ENCODE measurements at places on chromosomes 4 and X.

- no peak for DNase-seq
Observed at GRCh38 chrX:133868682-133869081, 116.7 kb downstream of the GPC3 start.

- DNase-seq = no peak
Observed at GRCh38 chr4:102824398-102824797, 3.0 kb downstream of the UBE2D3 start.

DNA sequence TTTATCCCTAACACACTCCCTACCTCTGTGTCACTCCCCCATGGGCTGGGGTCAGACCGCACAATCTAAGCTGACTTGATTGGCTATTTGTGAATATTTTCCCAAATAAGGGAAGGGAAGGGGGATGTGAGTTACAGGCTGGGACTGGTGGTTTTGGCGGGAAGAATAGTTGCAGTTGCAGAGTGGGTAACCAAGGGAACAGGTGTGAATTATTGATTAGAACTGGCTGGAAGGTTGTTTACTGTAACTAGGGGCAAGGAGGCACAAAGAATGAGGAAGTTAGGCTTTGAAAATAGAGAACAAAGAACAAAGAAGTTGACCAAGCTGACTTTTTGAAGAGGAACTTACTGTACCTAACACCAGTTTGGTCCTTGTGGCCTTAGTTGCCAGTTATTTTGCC is 88.0 kb upstream of the XAGE2 start:
- no peak for DNase-seq

- no peak for DNase-seq
Observed at GRCh38 chr4:86549163-86549788, 44.8 kb upstream of the PTPN13 start.

DNA sequence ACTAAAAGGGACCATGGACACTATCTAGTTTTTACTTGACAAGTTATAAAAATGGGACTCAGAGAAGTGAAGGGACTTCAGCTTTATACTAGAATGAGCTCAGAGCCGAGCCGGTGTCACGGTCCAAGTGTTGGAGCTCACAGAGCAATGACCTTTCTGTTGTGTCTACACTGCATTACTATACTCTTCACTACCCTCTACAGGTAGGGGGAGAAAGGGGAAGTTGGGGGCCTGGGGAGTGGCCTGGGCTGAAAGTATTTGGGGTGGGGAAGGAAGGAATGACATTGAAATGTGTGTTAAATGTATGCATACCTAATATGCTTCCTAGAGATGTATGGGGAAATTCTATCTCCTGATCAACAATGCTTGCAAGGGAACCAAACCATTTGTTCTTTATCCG is 48.8 kb upstream of the HHIP start:
- no peak for DNase-seq

- DNase-seq = no peak
Observed at GRCh38 chrX:140724736-140725135, 15.2 kb downstream of the LINC00632 start.

- DNase-seq = no peak
Observed at GRCh38 chrX:39975101-39975925, 122.4 kb downstream of the BCOR start.

GRCh38 chr4:119647558-119647957 is 19.0 kb upstream of the PDE5A start:
- DNase-seq = no peak

GRCh38 chr4:13036841-13037240 is 447.3 kb downstream of the RAB28 start:
- DNase-seq = no peak

GRCh38 chr4:61336488-61336887 is 136.4 kb downstream of the ADGRL3 start:
- no peak for DNase-seq

DNA sequence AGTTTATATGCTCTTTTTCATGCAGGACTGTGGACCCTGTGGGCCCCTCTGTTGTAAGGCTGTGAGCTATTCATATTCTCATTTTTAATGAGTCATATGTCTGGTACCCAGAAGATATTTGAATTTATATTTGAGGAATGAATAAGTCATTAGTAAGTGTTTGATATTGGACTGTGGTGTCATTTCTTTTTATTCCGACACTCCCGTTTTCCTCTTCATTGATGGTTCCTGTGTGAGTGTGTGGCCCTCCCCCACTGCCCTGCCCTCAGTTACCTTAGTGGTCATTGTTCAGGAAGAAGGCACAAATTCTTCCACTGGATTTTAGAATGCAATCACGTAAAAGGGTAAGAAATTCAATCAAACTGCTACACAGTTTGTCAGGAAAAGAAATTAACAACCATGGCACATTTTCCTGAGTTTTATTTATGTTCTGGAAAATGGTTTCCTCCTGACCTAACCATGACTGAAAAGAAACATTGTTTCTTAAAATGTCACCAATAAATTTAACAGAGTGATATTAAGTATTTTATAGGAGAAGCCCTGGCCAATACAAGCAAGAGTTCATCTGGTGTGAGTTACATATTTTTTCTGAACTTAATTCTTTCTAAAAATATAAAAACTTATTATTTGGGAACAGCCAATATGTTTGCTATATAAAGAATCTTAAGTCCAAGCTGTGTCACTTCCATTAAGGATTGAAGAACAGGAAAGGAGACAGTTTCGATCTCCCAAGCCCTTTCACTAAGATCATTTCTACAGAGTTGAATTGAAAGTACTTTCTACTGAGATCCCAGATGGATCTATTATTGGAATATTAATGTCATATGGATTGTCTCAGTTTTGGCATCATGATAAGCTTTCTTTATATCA is 370.5 kb upstream of the ANXA10 start:
- peak; percentile 1 for DNase-seq

- DNase-seq = no peak
Observed at GRCh38 chr4:108831886-108832285, 69.0 kb upstream of the ETNPPL start.

- DNase-seq = no peak
Observed at GRCh38 chrX:53550756-53551463, 116.7 kb upstream of the HSD17B10 start.

- no peak for DNase-seq
Observed at GRCh38 chr4:152919826-152920225, 16.3 kb upstream of the FHDC1 start.

DNA sequence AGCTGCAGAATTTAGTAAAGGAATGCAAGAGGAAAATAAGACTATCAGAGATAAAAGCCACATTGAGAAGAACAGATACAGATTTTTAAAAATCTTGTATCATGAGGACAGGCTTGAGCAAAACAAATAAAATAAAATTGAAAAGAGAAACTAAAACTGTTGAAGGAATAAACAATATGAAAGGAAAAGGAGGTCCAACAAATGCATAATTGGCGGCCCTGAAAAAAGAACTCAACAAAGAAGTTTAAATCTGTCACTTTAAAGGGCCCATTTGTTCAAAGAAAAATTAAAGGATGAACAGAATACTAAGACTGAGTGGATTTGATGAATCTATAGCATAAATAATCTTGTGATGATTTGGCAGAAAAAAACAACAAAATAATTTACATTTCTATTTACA is 36.5 kb downstream of the TMPRSS11B start:
- peak; percentile 9 for DNase-seq

- DNase-seq = peak; percentile 65
Observed at GRCh38 chr4:152165146-152165545, 370.7 kb downstream of the FBXW7 start.

GRCh38 chr4:946517-947471 is 14.5 kb downstream of the TMEM175 start:
- DNase-seq = no peak

- DNase-seq = peak; percentile 76
Observed at GRCh38 chr4:174255786-174256185, 27.7 kb downstream of the FBXO8 start.

- peak; percentile 43 for DNase-seq
Observed at GRCh38 chr4:94446386-94446785, 5.4 kb upstream of the PDLIM5 start.

DNA sequence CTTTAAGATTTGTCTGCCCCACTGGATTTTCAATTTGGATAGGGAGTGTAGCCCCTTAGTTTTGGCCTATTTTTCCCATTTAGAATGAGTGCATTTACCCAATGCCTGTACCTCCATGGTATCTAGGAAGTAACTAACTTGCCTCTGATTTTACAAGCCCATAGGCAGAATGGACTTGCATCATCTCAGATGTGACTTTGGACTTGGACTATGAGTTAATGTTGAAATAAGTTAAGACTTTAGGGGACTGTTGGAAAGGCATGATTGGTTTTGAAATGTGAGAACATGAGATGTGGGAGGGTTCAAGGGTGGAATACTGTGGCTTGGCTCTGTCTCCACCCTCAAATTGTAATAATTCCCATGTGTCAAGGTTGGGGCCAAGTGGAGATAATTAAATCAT is 2480.2 kb downstream of the PCDH7 start:
- no peak for DNase-seq

GRCh38 chr4:108683479-108683878 is 33.1 kb downstream of the OSTC start:
- peak; percentile 55 for DNase-seq

DNA sequence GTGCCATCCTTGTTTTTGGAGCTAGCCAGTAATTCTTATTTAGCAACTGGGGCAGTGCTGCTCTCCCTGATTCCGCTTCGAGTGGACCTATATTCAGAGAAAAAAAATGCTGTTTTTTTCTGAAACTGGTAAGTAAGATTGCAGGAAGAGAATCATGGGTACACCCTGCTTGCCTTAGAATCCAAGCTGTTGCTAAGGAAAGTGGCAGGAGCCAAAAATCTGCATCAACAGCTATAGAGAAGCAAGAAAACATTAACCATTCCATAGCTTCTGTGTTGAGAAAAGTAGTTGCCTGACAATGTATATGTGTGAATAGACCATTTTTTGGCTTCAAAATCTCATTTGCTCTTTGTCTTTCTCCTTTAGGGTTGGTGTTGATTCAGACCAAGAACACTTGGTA is 44.5 kb downstream of the SLC9A6 start:
- DNase-seq = no peak

- DNase-seq = peak; percentile 58
Observed at GRCh38 chr4:54840992-54841768, 183.4 kb downstream of the KIT start.

DNA sequence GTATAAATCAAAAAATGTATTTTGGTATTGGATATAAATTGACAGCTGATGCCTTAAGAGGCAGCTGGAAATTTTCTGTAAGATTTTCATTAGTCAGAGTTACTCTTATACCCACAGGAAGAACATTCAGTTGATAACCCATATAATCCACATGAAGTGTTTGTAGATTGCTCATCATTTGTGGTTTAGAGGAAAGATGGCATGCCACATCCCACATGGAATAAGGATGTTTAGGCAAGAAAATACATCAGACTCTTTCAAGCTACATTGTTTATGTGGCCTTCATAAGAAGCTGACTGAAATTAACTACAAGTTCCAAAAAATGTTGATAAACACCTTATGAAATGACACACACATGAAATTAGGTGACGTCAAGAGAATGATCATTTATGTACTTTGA is 56.6 kb downstream of the AREG start:
- DNase-seq = peak; percentile 48

DNA sequence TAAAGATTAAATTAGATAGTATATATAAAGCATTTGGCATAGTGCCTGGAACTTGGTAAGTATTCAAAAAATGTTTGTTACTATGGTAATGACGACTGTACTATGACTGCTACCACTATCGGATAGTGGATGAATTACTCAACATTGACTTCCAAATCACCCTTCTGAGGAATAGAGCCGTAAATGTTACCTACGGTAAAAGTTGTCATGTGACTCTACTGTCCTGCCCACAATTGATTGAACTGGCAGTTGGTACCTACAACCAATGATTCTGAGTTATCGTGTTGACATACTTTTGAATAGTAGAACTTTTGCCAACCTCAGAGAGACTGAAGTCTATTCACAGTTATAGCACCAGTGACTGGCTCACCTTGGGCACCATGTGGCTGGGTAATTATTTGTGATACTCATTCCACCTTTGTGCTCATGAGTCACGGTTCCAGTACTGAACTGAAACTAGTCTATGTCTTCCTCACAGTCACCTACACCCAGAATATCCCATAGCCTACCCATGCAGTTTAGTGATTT is 185.5 kb upstream of the PITX2 start:
- DNase-seq = no peak

DNA sequence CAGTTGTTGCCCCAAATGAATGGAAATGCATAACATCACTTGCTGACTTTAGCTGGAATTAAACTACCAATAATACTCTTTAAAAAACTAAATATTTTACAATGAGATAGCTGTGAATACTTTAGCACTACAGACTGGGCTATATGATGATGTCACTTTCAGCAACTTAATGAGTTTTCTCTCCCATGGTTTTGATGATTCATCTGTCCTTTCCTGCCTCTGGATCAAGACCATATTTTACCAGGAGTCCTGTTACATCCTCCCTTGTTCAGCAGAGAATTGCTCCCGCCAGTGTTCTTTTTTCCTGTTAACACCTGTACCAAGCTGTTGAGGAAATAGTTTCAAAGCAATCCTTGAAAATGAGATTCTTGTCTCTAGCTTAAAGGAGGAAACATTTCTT is 543.0 kb downstream of the SPRY1 start:
- peak; percentile 71 for DNase-seq

GRCh38 chr4:47494124-47494430 is 9.0 kb downstream of the ATP10D start:
- peak; percentile 9 for DNase-seq

- DNase-seq = no peak
Observed at GRCh38 chr4:61202638-61203435, 2.7 kb downstream of the ADGRL3 start.

DNA sequence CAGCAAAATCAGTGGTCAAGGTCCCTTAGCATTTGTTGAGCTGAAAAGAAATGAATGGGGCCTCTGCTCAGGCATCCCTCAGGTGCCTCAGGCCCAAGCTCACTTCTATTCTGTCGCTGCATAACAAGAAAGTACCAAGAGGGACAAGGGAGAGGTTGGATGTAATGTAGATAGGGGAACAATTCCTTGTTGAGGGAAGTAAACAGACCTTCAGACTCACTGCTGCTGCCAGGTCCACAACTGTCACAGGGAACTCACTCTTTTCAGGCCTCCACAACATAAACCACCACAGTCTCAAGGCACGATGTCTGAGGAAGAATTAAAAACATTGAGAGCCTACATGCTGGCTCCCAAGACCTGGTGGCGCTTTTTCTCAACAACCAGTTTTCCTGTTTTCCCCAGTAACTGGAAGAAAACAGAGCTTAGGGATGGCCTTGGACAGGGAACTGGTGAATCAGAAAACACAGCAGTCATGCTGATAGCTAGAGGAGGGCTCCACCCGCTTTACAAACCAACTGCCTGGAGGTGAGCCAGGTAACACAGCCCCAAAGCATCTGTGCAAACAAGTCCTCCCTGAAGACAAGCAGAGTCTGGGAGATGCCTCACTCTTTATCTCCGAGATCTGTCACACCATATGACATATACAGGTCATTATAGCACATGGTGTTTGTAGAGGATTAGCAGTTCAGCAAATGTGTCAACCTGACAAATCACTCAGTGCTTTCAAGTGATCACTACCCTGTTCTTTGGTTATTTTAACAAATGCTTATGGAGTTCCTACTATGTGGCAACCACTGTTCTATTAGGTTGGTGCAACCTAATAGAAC is 14.3 kb upstream of the AWAT1 start:
- no peak for DNase-seq

GRCh38 chrX:105458846-105459245 is 238.4 kb upstream of the TEX13A start:
- DNase-seq = no peak

Measured in myocyte (in vitro differentiated cells).